Stimulated activated memory B cell treated with anti-CD40 and anti-IgM and Interleukin-4, amounts not matched to agents 10 μg/mL and 1 μg/mL and 100 μg/mL, for 72 hours (primary cell): ENCODE measurements at places on chromosomes 16 and 17.

GRCh38 chr17:49401971-49402611, 12.6 kb downstream of the PHB1 start:
- ATAC-seq, result no peak

DNA sequence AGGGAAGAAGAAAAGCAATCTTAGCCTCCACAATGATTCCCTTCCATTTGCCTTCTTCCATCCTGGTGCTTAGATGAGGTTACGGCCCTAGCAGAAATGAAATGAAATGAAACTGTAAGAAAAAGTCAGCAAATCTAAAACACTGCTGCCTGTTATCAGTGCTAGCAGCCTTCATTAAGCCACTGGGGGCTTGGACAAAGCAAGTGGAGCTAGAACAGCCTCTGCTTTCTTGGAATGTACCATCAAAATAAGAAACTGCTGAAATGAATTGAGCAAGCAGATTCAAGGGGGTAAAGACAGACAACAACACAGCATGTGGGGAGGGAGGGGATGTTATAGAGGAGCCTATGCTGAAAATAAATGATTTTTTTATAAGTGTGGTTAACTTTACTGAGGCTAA, 5.1 kb downstream of the ANKFN1 start:
- no peak for ATAC-seq

- no peak for ATAC-seq
Observed at GRCh38 chr16:86138121-86139085, 239.4 kb downstream of the IRF8 start.

- no peak for ATAC-seq
Observed at GRCh38 chr16:50384500-50385135, 15.8 kb upstream of the BRD7 start.

GRCh38 chr16:79903471-79903870, 302.9 kb upstream of the MAF start:
- ATAC-seq, result no peak

- no peak for ATAC-seq
Observed at GRCh38 chr16:69241926-69242325, 55.0 kb downstream of the SNTB2 start.

DNA sequence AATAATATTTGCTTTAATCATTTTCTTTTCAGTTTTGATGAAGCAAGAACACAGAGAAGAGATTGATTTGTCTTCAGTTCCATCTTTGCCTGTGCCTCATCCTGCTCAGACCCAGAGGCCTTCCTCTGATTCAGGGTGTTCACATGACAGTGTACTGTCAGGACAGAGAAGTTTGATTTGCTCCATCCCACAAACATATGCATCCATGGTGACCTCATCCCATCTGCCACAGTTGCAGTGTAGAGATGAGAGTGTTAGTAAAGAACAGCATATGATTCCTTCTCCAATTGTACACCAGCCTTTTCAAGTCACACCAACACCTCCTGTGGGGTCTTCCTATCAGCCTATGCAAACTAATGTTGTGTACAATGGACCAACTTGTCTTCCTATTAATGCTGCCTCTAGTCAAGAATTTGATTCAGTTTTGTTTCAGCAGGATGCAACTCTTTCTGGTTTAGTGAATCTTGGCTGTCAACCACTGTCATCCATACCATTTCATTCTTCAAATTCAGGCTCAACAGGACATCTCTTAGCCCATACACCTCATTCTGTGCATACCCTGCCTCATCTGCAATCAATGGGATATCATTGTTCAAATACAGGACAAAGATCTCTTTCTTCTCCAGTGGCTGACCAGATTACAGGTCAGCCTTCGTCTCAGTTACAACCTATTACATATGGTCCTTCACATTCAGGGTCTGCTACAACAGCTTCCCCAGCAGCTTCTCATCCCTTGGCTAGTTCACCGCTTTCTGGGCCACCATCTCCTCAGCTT, 45.0 kb downstream of the ESRP2 start:
- no peak for ATAC-seq

- ATAC-seq, result no peak
Observed at GRCh38 chr16:15686287-15686686, 36.2 kb downstream of the NDE1 start.

DNA sequence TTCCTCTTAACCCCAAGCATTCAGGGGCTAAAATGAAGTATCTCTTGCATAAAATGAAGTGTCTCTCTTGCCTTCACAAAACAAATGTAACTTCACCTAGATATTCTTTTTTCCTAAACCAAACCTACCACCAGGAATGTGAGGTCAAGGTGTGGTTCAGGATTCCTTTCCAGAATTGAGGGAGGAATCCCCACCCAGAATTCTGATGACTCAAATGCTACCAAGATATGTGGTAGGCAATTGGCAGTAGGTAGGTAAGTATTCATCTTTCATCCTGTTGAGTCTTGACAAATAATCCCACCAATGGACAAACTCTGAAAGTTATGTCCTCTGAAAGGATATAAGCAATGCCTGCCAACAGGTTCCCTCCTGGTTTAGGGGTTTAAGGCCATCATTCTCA, 26.2 kb downstream of the TRIM16 start:
- no peak for ATAC-seq

GRCh38 chr16:85674418-85674755, 14.4 kb downstream of the GINS2 start:
- ATAC-seq, result no peak

- ATAC-seq, result no peak
Observed at GRCh38 chr16:73553941-73554660, 506.2 kb upstream of the ZFHX3 start.

- no peak for ATAC-seq
Observed at GRCh38 chr17:20315311-20315710, 152.0 kb downstream of the LGALS9B start.

GRCh38 chr17:76687298-76688164, 23.2 kb downstream of the MXRA7 start:
- ATAC-seq, result no peak

DNA sequence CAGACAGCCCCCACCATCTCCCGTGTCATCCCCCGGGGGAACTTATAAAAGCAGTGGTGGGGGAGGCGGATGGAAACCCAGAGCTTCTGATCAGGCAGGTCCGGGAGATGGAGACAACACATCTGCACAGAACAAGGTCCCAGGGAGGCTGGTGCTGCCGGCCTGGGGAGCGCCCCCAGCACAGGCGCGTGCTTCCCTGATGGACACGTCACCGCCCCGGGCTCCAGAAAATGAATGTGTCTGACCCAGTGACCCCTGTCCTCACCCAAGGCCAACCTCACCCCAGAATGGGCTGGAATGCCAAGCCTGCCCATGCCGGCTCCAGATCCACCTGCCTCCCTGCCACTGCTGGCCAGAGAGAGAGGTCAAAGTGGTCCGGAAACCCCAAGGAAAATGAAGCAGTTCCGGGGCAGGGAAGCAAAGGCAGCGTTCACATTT, 12.5 kb downstream of the SLC7A5 start:
- ATAC-seq, result no peak

GRCh38 chr17:59641799-59642484, 22.2 kb downstream of the CLTC start:
- peak; percentile 99 for ATAC-seq

DNA sequence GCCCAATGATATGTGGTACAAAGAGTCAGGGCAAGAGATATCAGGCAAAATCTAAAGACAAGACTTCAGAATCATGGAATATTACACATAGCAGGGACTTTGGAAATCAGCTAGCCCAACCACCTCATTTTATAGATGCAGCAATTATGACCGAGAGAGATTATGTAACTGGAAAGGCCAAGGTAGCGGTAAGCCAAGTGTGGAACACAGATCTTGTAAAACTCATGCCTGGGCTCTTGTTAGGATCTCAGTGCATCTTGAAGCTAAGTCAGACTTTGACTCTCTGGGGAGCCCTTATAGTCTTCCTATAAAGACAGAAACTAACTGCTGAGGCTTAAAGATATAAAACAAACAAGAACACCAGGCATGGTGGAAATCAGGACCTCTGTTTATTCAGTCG, 18.6 kb downstream of the MAP2K6 start:
- no peak for ATAC-seq

DNA sequence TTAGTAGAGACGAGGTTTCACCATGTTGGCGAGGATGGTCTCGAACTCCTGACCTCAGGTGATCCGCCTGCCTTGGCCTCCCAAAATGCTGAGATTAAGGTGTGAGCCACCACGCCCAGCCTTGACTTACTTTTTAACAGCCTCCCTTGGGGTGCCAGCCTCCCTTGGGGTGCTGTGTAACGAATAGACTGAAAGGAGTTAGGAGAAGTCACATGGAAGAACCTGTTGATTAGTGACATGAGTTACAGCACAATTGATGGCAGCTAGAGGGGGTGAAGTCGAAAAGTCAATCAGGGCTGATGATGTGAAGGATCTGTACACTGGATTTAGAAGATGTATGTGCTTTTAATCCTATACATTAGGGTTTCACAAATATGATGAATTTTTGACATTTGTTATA, 39.4 kb upstream of the CDR2 start:
- ATAC-seq, result no peak

- no peak for ATAC-seq
Observed at GRCh38 chr16:30004424-30004776, 6.4 kb downstream of the DOC2A start.

GRCh38 chr17:39231591-39232551, 6.1 kb upstream of the STAC2 start:
- ATAC-seq, result peak; percentile 78

DNA sequence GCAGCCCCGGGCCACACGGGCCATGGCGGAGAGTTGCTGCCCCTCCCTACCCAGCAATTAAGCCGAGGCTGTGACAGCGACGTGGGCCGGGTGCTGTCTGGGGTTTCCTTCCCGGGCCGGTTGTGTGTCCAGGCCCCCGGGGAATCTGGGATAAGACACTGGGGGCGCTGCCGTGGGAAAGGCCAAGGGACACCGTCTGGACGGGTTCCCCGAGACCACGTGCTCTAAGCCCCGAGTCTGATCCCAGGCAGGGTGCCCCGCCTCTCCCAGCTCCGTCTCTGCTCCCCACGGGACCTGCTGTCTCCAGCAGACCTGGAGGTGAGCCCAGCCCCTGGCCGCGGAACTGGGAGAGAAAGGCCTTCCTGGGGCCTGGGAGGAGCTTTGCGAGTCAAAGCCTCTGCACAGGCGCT, 92.2 kb downstream of the IRX3 start:
- ATAC-seq, result no peak

DNA sequence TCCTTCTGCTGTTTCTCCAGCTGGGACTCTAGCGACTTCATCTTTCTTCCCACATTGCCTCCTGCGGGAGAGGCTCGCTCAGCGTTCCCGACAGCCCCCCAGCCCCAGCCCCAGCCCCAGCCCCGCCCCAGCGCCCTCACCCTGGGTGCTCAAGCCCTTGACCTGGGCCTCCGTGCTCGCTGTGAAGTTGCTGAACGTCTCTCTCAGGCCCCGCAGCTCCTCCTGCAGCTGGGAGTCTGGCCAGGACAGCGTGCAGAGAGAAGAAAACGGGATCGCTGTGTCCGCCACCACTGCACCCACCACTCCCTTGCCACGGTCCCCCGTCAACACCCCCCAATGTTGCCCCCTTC, 2.4 kb downstream of the ASGR1 start:
- ATAC-seq, result no peak

- ATAC-seq, result no peak
Observed at GRCh38 chr17:4786516-4786915, 352 bp upstream of the VMO1 start.

DNA sequence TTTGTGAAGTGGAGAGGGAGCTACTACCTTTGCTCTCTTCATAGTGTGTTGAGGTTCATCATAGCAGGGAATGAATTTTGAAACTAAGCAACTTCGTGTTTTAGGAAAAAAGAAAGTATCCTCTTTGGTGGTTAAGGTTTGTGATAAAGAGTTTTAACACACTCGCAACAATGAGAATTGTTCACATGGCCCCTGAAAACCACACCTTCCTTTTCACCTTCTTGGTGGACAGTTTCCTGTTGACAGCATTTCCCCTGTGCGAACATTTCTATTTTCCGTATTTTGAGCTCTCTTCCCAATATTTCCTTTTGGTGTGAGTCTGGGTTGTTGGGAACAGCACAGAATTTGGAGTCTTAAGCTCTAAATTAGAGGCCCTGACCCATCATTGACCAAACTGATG, 3.8 kb downstream of the OR4D2 start:
- ATAC-seq, result no peak

- no peak for ATAC-seq
Observed at GRCh38 chr16:60922920-60923319, 1113.3 kb downstream of the CDH8 start.

- ATAC-seq, result no peak
Observed at GRCh38 chr17:81920612-81921536, 2.9 kb upstream of the SIRT7 start.

DNA sequence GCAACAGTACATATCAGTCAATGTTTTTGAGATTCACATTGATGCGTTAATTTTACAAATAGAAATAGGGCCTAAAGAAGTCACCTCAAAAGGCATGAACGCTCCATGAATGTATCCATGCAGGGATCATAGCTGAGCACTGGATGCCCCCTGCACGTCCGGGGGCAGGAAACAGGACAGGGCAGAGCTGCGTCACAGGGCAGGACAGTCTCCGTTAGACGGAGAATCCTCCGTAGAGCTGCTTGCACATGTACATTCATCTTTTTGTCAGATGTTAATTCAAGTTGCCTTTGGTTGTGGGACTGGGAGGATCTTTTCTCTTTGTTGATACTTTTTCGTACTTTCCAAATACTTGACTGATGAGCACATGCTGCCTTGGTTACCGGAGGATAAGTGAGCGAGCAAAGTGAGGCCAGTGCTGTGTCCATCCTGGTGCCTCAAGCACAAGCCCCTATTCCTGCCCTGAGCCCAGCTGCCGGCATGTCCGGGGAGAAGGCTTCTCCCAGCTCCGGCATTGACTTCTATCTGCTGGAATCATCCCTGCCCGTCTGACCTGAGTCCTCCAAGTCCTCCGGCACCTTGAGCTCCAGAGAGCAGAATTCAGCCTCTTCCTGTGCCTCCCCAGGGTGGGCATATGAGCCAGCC, 15.0 kb downstream of the GAA start:
- no peak for ATAC-seq

GRCh38 chr16:63720848-63721247, 1401.0 kb downstream of the CDH11 start:
- no peak for ATAC-seq

DNA sequence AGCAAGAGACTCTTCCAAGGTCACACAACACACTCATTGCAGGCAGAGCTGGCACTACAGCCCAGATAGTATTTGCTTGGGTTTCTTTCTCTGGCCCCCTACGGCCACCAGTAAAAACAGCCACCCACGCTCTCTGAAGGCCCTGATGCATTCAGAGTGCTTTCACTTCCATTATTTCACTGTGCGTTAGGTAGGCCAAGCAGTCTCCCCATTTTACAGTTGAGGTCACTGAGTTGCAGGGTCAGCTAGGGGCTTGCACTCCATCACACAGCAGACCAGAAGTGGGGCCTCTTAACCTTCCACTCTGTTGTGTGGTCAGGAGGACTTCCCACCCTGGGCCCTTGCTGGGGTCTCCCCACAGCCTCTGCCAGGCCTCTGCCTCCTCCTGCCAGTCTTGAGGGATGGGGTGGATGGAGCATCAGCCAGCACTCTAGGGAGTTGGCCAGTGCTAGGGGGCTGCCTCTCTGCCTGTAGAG, 2.5 kb downstream of the TBX21 start:
- peak; percentile 82 for ATAC-seq

- no peak for ATAC-seq
Observed at GRCh38 chr17:20202141-20202621, 193.0 kb downstream of the SPECC1 start.
